Esophagus muscularis mucosa (tissue), 4 donors: ENCODE measurements at places on chromosomes 1 and 21. TPM values are rescaled to one million over a fixed set of nuclear protein-coding genes. Genes with fewer than 3 reads are reported as not detected.

DNA sequence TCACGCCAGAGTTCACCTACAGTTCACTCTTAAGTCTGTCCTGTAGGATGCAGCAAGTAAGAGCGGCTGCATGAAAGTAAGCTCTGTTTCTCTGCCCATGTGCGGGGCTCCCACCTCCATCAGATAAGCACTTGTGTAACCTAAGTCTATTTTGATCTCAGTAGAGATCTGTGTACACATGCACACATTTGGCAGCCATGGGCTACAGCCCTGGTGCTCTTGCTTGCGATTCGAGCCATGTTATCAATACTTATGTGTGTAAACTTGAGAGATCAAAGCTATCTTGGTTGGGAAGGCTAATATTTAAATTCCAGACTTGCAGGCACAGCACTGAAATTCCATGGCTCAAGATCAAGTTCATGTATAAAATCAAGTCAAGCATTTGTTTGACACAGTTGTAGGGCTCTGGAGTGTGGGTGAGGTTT, 244.7 kb upstream of the FGGY start:
- DNase-seq, result no peak

GRCh38 chr1:153560241-153560640, 5.4 kb downstream of the S100A2 start:
- DNase-seq, result no peak

Gene TRIM58
- total RNA-seq, result 7.3 TPM

GRCh38 chr1:13540866-13541265, 27.1 kb upstream of the LRRC38 start:
- DNase-seq, result no peak

Gene XCL1
- 0.42 TPM for total RNA-seq

- no peak for DNase-seq
Measured at GRCh38 chr1:67896826-67897225, 63.6 kb upstream of the GNG12 start.

- DNase-seq, result no peak
Measured at GRCh38 chr1:107991371-107992066, 26.5 kb upstream of the VAV3 start.

Gene AMIGO1
- total RNA-seq, result 8.4 TPM

DNA sequence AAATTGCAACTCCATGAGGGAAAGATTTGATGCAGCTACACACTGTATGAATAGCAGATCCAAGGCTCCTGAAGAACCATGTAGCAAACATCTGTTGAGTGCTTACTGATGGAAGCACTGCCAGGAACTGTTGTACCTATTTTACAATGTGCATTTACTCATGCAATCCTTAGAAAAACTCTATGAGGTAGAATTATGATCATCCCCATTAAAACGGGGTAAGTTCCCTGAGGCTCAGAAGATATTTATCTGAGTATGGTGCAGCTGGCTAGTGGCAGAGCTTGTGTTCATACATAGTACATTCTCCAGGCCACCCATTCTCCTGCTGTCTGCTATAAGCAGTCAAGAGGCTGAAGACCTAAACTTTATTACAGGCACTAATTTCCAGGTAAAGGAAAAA, 54.4 kb upstream of the C8B start:
- DNase-seq, result no peak

- DNase-seq, result no peak
Measured at GRCh38 chr1:198564716-198565115, 24.2 kb upstream of the ATP6V1G3 start.

- DNase-seq, result no peak
Measured at GRCh38 chr1:107486349-107486748, 345.5 kb downstream of the NTNG1 start.

DNA sequence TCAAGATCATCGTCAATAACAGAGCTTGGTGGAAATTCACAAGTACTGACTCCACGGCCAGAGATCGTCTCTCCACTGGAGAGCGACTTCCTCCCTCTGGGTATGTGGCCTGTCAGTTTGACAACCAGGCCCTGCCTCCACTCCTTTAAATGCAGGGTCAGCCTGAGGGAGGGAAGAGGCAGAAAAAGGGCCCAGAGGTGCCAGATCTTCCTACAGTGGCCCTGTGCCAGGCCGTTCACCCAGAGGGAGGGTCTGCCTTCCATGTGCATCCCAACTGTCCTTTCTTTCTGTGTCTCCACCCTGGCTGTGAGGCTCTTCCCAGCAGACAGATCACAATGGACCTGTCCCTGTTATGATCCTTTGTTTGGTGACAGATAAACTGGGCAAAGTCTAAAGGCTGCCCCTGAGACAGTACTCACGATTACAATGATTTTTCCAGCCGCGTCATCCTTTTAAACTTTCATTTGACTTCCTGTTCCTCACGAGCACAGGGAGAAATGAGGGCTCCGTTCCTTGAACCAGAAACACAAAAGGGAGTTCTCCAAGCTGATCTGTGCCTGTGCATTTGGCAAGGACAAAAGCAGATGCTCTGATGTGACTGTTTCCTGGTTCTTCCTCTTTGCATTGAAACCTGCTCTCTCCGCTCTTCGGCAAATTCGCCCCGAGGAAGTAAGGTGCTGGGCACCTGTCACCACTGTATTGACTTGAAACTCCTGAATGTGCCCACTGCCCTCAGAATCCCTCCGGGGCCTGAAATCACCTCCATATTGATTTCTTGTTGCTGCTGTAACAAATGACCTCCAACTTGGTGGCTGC, 126.7 kb downstream of the PGBD5 start:
- DNase-seq, result no peak

Gene RGS7
- not detected for total RNA-seq

GRCh38 chr21:40672602-40673001, 174.4 kb downstream of the DSCAM start:
- DNase-seq, result no peak

DNA sequence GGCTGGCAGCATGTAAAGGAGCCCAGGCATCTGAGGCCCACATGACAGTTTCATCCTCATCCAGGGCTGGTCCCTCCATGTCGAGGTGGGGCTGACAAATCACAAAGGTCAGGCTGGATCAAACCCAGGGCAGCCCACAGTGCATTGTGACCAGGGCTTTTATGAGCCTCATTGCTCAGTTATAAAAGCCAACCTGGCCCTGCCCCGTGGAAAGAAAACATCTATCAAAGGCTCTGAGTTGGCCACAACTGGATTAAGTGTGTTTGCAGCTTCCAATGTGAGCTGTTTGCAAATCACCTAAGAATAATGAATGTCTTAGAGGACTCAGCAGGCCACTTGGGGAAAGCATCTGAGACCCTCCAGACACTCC, 45.4 kb downstream of the GRHL3 start:
- DNase-seq, result no peak

- DNase-seq, result no peak
Measured at GRCh38 chr1:202982715-202983430, 15.8 kb upstream of the CYB5R1 start.

GRCh38 chr1:18340158-18340764, 140.5 kb upstream of the KLHDC7A start:
- DNase-seq, result no peak

- no peak for DNase-seq
Measured at GRCh38 chr1:4726620-4727341, 72.4 kb downstream of the AJAP1 start.

DNA sequence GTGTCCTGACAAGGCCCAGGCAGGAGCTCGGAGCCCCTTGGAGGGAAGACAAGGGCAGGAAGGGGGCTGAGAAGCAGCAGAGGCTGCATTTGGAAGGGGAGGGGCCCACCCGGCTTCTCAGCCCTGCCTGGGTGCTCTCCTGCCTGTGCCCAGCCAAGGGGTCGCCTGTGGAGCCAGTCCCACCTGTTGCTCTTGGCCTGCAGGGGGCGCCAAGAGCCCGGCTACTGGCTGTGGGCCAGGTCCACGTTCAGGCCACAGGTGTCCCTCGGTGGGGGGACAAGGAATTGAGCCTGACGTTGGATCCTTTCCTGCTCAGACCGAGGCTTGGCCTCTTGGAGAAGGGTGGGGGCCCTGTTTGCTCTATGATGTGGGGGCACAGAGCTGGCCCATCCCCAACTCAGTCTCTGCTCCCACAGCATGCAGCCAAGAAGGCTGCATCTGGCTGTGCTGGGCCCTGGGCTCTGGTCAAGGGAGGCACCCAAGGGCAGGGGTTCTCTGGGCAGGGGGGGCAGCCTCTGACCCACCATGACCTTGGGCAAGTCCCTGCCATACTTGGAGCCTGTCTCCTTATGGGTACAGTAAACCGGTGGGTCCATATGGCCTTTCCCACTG, 10.9 kb downstream of the WNT4 start:
- DNase-seq, result no peak

DNA sequence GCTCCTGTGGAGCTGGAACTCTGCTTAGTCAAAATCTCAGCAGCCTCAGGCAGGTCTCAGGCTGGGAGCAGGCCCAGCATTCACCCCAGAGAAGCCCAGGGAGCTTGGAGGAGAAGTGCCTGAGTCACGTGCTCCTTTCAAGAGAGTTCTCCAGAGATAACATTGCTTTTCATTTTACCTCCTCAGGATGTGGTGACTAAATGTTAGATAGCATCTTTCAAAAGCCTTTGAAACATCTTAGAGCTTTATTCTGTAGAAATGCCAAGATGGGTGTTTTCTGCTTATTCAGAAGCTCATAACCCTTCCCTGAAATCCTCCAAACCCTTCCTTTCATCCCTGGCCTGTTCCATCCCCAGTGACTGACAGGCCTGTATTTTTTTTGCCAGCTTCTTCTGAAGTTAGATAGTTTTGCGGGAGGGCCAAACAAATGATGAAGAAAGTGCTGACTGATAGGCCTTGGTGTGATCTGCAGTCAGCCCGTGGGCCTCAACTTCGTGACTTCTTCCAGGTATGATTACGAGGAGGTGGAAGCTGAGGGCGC, 58.0 kb downstream of the PGM1 start:
- no peak for DNase-seq

- DNase-seq, result no peak
Measured at GRCh38 chr1:185512442-185512841, 195.4 kb upstream of the IVNS1ABP start.

DNA sequence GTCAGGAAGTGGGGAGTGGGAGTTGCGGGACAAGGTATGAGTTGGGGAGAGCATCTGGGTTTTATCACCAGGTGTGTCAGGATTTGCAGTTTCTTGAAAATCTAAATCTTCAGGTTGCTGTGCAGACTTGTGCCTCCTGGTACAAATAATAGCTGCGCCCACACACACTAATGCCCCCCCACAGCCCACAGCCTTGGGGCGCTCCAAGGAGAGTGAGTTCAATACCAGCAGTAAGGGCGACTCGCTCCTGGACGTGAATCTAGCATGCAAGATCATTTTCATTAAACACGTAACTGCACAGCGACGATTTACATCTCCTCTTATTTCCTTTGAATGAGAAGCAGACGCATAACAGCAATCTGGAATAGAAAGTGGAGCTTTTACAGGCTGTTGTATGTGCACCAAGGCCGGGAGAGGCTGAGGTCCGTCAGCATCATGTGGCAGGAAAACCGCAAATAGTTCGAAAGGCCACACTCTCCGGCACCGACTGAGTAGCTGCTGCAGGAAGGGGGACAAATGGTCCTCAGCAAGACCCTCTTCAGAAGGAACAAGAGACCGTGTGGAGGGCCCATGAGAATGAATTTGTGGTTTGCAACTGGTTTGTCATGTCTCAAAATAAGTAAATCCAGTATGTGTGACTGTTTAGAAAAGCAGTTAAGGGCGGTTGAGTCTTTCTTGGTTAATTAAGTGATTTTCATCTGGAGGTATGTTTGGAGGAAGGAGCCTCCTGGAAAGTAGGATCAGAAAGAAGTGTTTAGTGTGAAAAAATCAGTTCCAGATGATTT, 439.5 kb downstream of the SMYD3 start:
- no peak for DNase-seq

GRCh38 chr1:105632342-105633196, 1423.9 kb upstream of the PRMT6 start:
- DNase-seq, result no peak

Gene TRPM2
- 3.5 TPM for total RNA-seq

Gene SLC35F3
- 0.34 TPM for total RNA-seq

Gene FAM229A
- 8.7 TPM for total RNA-seq

DNA sequence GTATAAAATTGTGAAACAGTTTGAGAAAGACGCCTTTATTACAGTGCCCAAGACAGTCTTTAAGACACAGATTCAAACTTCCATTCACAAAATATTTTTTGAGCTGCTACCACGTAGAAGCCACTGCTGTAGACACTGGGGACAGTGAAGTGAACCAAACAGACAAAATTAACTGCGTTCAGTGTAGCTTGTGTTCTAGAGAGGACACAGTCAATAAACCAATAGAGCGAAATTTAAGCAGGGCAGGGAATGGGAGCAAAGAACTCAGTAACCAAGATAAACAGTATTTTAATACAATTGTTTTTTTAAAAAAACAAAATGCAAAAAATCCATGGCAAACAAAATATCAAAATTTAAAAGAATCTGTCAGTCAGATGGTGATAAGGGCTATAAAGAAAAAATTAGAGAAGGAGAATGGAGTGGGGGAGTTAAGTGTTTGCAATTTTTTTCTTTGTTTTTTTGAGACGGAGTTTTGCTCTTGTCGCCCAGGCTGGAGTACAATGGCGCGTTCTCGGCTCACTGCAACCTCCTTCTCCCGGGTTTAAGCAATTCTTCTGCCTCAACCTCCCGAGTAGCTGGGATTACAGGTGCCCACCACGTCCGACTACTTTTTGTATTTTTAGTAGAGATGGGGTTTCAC, 719 bp upstream of the PARS2 start:
- no peak for DNase-seq

DNA sequence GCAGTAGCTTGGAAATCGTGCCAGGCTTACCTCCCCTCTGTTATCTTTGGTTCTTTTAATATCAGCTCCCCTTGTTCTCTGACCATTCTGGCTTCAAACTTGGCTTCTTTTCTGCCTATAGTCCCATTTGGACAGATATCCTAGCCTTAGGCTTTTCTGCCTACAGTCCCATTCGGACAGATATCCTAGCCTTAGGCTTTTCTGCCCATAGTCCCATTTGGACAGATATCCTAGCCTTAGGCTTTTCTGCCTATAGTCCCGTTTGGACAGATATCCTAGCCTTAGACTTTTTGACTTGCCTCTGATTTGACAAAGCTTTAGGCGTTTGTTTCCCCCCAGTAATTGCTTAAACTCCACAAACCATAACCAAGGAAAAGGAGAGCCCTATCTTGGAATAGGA, 25.6 kb downstream of the CHML start:
- DNase-seq, result no peak

GRCh38 chr21:27257908-27258556, 291.1 kb upstream of the ADAMTS5 start:
- DNase-seq, result no peak

GRCh38 chr1:206893380-206893779, 3.9 kb upstream of the IL24 start:
- no peak for DNase-seq

- no peak for DNase-seq
Measured at GRCh38 chr1:71668065-71668464, 587.2 kb upstream of the ZRANB2 start.

- DNase-seq, result no peak
Measured at GRCh38 chr1:52368383-52369172, 2.6 kb upstream of the CC2D1B start.

- no peak for DNase-seq
Measured at GRCh38 chr1:119275145-119276134, 93.1 kb upstream of the HAO2 start.

DNA sequence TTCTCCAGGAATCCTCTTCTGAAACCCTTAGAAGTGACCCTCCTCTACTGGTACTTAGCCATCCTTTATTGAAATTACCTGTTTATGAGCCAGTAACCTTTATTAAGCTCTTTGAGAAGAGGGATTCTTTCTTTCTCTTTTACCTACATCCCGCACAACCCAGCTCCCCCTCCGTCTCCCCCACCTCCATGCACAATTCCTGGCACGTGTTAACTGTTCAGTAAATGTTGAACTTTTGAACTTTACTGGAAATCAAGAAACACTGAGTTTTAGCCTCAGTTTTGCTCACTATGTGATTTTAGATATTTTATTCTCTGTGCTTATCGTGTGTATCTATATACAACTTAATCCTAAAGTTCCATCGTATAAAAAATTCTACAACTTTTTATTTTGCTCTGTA, 1.8 kb downstream of the TMED5 start:
- DNase-seq, result no peak

Gene OLIG2
- not detected for total RNA-seq
